ENCODE measurements at places on chromosomes 5 and 9. TPM values are rescaled to one million over a fixed set of nuclear protein-coding genes. Genes with fewer than 3 reads are reported as not detected.

B4GALT7 gene
- total RNA-seq: 11.6 TPM

KDM4C gene
- 77.6 TPM for total RNA-seq

DNA sequence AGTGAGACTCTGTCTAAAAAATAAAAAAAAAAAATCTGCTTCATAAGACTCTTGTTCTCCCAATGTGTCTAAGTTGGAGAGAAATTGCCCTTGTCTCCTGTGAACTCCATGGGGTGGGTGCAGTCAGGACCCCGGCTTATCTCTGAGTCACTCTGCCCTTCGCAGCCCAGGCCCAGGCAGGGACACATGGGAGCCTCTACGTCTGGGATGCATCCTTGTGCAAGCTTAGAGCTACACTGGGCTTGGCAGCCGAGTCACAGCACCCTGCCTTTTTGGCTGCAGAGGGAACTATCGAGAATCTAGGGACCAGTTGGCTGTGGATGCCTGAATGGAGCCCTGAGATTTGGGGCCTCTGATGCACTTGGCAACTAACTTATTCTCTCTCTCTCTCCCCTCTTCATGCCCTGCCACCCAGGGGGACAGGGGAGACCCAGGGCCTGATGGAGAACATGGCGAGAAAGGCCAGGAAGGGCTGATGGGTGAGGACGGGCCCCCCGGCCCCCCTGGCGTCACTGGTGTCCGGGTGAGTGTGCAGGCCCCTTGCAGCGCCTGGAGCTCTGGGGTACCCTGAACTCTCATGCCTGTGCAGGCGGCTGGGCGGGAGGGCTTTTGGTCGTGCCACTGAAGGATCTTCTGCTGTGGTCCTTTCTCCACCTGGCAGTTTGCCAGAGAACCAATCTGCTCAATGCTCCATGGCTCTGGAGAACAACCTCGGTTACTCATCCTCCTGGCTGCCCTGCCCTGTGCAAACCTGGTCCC lies 47.5 kb upstream of the ORM1 start:
- no peak overlapping the region for H3K4me3 ChIP-seq
- no peak for DNase-seq
- H3K27ac ChIP-seq: no peak overlapping the region
- H3K36me3 ChIP-seq: no peaks in the 10 kb centered on the region
- no peaks in the 10 kb centered on the region for H3K27me3 ChIP-seq

PCDHA11 gene
- total RNA-seq: not detected

DNA sequence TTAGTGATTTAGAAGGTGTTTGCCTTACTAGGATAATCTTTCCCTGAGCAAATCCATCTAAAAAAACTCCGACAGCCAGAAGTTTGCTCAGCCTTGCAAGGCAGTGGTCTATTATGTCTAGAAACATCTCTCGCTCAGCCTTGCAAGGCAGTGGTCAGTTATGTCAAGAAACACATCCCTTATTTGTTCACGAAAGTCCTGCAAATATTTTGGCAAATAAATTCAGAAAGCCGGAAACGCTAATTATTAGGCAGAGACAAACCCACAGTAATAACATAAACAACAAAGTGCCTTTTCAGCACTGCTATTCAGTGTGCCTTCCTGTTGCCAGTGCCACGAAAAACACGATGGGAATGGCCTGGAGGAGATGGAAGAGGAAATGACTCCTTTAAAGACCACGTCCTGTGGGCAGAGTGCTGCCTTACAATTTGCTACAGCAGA lies 184.5 kb downstream of the GNAQ start:
- no peaks in the 10 kb centered on the region for H3K36me3 ChIP-seq
- H3K4me1 ChIP-seq: peaks cover 28% of the 10 kb centered on the region
- H3K4me3 ChIP-seq: no peak overlapping the region
- DNase-seq: no peak
